ENCODE measurements at places on chromosomes 13 and 19.
A peak's percentile ranks its signal among the peaks of the same experiment; 100 is the strongest.

DNA sequence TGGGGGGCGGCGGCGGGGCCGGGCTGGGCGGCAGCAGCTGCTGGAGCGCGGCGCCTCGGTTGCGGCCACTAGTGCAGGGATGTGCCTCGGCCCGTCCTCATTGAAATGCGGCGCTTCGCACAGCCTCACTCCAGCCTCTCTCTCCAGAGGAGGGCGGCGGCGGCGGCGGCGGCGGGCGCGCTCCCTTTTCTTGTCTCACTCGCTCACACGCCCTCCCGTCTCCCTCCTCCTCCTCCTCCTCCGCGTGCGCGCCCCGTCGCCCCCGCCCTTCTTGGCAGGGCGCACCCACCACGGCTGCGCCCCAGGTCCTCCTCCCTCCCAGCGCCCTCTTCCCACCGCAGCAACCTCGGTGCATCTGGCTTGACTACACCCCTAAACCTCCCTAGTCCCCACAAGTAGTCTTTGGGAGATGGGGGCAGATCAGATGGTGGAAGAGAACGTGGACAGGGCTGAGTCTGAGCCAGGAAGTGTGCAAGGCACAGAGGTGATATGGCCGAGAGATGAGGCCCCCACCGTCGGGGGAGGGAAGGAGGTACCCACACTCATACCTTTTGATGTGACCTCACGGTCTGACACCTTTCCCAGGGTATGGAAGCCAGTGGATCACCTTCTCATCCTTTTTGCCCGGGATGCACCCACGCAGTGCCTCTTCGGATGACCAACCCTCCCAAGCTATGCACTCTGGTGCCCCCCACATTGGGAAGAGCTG is at the start of gene DCLK1:
DCLK1 (minus strand) TSS at position 161 of the 709 bp plus-strand sequence.
- peak; percentile 61 for DNase-seq

DNA sequence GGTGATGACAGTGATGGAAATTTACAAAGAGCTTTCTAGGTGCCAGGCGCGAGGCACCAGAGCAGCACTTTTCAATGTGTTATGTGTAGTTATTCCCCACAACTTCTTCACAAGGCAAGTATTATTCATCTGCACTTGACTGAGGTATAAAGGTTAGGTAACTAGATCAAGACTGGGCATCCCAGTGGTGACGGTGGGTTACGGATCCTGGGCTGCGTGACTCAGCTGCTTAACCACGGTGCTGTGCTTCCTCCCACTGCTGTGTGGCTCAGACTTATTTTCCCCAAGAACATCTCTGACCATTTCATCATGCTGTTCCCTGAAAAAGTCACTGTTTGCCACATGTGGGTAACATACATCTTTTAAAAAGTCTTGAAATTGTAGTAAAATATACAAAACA is 19.3 kb downstream of the EDDM13 start:
- DNase-seq, result no peak

DNA sequence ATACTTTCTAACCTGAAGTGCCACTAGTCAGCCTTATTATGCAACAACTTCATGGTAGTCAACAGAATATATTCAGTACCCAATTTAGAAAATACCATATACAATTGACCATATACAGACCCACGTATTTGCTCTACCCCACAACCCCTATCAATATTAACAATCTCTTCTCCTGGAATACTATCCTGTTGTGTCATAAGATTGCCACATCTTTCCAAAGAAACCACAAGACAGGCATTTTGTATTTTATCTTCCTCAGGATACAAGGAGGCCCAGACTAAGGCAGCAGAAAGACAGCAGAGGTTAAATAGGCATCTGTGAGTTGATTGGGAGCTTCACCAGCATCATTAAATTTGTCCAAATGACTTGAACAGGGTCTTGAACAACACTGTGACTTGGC is 4.5 kb downstream of the SPART start:
- DNase-seq, result no peak

- no peak for DNase-seq
Observed at GRCh38 chr19:14558370-14559066, 13.3 kb downstream of the NDUFB7 start.

DNA sequence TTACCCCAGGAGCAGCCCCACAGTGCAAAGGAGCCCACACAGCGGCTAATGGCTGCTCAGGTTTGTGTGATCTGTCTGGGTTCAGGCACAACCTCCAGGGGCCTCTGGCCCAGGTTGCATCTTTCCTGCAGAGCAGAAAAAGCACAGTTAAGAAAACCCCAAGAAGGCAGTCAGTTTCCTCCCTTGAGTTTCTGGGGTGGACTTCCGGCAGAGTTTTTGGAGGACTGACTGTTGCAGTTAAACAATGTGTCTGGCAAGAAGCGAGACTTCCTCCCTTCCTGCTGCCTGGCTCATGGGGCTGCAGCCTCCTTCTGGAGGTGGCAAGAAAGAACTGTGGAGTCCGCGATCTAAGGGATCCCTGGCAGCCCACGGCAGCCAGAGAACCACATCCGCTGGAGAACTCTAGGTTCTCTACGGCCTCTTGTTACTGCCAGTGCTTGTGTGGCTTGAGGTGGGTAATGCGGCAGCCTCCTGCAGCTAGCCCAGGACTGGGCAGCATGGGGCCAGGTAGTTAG is 114.4 kb downstream of the ZDHHC20 start:
- DNase-seq, result no peak

DNA sequence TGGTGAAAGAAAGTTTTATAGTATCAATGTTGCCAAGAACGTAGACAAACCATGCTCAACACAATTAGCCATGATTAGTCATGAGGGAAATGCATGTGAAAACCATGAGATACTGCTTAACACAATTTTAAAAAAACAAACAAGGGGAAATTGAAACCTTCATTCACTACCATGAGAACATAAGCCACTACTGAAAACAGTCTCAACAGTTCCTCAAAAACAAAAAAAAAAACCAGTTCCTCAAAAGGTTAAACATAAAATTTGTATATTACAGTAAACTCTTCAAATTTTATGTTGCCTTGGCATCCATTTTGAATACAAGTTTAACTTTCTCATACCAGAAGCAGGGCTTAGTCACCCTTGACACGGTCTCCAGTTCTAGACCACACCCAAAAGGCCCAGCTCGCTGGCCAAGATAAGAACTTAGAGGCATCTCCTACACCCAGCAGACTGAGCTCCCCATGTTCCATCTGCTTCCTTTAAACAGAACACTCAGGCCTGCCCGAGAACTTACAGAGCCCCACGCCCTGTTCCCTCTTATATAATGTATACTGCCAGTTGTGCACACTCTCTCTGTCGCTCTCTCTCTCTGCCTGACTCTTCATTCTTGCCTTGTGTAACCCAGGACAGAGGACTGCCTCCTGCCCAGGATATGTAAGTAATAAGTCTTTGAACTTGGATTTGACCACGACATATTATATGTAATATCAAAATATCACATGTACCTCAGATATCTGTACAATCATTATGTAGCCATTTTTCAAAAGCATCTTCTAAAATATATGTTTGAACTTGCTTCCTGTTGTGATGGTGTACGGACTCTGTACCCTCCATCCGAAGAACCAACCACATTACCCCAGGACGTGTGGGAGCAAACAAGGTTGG is 67.4 kb downstream of the STK24 start:
- no peak for DNase-seq

DNA sequence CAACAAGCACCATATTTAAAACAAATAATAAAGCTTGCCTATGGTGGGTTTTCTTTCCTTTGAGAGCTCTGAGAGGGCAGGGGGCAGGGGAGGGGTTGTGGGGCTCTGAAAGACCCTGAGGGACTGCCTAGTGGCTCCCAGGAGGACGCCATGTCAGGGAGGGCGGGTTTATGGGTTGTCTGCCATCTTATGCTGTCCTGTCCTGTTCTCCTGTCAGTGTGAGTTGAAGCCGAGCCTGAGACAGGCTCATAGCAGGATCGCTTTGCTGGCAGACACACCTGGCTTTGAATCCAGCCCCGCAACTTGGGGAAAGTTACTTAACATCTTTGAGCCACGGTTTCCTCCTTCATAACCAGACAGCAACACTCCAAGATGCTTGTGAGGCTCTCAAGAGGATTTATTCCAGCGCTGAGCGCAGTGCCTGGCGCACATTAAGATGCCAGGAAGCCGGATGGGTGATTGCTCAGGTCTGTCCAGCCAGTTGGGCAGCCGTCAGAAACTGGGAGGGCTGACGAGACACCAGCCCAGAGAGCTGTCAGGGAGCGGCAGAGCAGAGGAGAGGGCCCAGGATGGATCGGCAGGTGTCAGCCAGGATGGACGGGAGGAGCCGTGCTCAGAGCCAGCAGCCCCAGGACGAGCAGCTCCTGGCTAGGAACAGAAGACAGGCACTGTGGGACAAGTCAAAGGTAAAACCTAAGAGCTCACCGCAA is 36.8 kb upstream of the C1QTNF9 start:
- no peak for DNase-seq

DNA sequence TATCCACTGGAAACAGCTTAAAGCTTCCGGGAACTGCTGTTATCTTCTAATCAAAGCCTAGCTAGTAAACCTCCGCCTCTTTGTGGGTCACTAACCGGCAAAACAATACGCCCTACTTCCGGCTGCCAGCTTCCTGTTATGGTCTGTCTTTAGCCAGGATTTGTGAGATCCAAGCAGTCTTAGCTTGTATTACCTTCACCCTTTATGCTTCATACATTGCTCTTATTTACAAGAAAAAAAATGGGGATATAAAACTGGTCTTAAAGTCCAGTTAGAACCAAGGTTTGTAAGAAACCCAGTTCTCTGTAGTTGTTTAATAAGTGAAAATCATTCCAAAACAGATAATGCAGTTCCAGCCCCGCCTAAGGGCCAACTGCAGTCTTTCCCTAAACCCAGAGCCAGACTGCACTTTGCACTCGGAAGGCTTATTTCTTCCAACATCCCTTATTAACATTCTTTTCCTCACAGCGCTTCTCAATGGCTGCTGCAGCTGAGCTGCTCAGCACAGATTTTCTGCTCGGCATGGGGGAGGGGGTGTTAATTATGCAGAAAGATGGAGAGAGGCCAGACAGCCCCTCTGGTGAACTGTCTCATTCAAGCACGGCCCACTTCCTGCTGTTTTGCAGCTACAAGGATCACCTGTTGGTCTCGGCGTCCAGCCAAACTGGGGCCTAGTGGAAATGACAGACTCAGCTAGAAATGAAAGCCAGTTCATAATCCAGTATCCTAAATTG is 368.4 kb downstream of the KLF12 start:
- DNase-seq, result peak; percentile 74

DNA sequence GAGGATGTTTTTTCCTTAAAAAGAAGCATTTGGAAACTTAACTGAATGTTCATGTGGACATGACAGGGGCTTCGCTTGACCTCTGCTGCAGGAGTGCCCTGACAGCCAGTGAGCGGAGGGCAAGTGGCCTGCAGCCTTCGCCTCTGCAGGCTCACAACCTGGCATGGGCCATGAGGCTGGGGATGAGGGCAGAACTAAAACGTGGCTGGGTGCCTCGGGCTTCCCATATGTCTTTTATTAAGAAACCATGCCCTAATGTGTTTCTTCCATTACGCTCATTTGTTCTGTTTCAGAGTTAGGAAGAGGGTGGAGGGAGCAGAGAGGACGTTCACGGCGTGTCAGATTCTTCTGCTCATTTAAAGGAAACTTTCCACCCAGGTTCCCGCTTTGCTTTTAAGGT is 2.9 kb downstream of the ARHGEF7 start:
- no peak for DNase-seq

DNA sequence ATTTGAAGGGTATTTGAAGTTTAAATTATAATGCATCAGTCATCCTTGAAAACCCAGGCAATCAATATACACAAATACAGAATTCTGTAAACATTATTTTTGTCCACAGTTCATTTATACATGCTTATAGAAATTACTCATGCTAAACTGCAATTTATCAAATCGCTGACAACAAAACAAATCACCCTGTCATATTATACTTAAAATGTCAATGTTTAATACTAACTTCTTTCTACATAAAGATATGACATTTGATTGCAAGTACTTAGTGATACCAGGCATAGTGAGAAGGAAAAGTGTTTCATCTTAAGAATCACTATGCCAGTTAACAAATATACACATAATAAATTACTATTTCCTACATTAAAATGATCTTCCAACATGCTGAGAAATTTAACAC is 232.0 kb downstream of the PCDH20 start:
- DNase-seq, result no peak

- peak; percentile 1 for DNase-seq
Observed at GRCh38 chr19:15702534-15702930, 25.3 kb upstream of the OR10H2 start.

DNA sequence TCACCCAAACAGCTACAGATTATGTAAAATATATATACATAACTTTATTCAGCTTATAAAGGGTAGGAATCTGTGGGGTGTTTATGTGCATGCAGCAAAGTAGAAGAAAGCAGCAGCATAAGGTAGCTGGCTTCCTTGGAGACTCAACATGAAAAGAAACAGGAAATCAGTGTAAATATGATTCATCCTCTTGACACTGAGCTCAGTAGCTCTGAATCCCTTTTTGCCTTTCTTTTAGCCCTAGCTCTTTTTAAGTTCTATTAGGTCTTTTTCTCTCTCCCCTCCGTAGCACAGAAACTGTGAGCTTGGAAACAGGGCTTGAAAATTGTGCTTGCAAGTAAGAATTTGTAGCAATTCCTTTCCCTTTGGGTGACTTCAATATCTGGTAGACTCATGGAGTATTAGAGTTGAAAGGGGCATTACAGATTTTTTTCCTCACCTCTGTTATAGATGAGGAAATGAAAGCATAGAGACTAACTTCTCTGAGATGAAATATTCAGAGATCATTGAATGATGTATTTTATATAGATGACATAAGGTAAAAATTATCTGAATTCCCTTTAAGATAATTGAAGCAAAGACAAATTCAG is 314.4 kb downstream of the PCDH9 start:
- no peak for DNase-seq

GRCh38 chr19:10364644-10365043 is 15.7 kb downstream of the TYK2 start:
- peak; percentile 21 for DNase-seq

- no peak for DNase-seq
Observed at GRCh38 chr13:82654143-82654542, 1228.1 kb downstream of the SLITRK1 start.

DNA sequence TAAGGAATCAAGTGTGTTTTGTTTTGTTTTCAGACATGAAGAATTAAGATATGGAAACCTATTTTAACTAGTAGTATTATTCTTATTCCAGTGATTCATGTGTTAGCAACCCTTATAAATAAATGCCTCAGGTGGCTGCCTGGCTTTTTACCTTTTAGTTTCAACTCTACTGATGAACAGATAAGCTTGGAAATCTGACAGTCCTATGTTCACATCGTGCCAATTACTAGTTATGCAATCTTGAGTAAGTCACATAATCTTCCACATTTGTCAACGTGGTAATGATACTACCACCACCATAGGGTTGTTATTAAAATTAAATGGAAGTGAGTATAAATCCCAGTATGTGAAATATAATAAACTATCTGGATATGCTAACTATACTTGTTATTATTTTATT is 64.3 kb downstream of the TBC1D4 start:
- DNase-seq, result no peak

DNA sequence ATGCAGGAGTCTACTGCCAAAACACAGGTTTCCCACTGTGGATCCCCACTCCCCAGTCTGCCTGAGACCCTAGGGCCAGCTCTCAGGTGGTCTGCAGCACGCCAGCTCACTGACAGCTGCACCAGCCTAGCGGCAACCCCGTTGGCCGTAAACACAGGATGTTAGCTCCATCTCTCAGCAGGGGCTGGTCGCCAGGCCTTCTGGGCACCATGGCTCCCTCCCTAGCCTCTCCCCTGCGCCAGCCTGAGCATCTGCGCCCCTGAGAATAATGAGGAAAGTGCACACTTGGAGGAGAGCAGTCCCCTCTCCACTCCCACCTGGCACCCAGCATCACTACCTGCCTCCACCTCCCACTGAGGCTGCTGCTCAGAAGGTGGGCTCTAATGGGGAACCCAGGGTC is 20.8 kb upstream of the EPHX3 start:
- DNase-seq, result no peak

- DNase-seq, result no peak
Observed at GRCh38 chr19:46357846-46358583, 11.1 kb downstream of the PPP5C start.

- no peak for DNase-seq
Observed at GRCh38 chr13:101552286-101552685, 99.8 kb downstream of the ITGBL1 start.
